ENCODE measurements at places on chromosomes 12 and 14.

DNA sequence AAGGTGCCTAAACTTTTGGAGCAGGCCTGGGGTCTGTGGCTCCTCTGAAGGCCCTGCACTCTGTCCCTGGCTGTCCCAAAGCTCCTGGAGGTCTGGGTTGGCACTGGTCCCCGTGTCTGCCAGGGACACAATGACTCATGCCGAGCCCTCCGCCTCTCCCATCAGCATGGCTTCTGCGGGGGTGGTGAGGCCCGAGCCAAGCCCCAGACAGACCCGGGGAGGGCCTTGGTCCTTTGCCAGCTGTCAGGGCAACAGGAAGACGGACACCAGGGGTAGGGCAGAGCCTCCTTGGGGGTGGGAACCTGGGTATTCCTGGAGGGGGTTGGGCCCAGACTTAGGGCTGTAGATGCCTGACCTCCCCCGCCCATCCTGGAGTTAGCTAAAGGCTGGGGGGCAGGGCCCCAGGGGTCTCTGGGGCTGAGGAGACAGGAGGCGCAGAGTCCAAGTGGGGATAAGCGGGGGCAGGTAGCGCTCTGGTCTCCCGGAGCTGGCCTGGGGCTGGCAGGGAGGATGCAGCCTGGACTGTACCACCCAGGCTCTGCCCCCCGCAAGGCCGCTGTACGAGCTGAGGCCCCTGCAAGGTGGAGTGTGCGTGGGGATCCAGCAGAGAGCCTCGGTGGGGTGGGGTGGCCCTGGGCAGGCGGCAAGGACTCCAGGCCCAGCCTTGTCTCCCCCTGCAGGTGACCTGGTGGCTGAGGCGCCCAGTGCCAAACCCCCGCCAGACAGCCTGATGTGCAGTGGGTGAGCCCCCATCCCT, 16.4 kb upstream of the PUS1 start:
- DNase-seq, result peak; percentile 91

DNA sequence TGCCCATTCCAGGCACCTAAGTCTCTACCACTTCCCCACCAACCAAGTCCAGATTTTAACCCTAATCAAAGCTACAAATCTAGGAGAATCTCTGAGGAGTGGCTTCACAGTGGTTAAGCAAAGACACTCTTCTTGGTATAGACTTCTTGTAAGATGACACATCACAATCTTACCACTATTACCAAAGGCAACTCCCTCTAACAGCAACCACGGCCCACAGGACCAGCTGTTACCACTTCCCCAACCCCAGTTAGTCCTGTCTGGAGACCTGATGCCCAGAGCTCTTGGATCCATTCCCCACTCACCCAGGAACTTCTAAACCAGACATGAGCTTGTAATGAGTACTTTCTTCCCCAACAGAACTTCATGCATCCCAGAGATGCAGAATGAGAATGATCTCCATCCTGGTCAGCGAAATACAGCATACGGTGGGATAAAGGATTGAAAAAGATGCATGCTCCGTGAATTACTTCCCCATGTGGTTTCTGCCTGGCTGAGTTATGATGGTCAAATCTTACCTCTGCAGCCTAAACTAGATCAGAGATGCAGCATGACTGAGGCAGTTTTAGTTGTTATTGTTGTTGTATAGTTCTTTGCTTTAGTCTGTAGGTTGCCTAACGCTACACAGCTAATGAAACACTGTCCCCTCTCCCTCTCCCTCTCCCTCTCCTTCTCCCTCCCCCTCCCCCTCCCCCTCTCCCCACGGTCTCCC, 87.7 kb upstream of the FOXN3 start:
- peak; percentile 87 for DNase-seq

GRCh38 chr12:105955976-105956375, 182.8 kb downstream of the NUAK1 start:
- DNase-seq, result no peak

DNA sequence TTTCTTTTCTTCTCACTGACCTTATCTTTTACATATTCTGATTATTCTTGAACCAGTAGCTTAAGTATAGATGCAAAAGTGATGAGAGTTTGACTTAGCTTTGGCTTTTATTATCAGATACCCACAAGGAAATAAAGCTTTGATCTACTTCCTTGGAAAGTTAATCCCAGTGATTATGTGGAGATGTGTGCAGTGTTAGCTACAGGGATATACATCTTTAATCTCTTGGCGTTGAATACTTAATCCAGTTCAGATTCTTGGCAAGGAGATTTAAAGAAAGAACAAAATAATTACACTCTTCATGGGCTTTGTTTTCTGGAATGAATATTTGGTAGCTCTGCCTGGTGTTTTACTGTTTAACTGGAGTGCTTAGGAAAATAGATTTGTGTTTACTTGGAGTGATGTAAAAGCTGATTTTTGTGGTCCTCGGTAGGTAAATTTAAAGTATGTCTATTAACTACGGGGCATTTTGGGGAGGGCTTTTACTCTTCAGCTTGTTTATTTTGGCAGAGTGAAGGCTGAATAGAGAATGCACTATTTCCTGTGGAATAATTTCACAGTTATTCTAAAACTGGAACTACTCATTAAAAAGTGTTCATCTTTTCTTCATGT, 150.1 kb upstream of the LRIG3 start:
- DNase-seq, result no peak

DNA sequence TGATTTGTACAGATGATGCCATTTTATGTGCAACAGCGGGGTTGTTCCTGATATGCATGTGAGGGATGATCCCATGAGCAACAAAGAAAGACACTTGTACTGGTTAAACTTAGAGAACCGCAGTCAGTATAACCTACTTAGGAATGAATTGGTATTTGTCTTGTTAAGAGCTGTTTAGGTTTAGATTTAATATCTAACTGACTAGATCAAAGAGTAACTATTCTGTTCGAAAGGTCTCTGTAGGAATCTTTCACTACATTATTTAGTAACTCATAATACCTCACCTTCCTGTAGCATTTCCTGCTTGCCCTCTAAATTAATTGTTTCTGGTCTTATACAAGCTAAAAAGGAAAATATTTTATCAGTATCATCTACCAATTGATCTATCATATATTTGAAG, 350.4 kb downstream of the TRHDE start:
- DNase-seq, result no peak

- no peak for DNase-seq
Measured at GRCh38 chr12:97862072-97862471, 399.5 kb downstream of the RMST start.

GRCh38 chr14:103510724-103511693, 11.6 kb downstream of the CKB start:
- no peak for DNase-seq

GRCh38 chr12:8018666-8019581, 13.6 kb upstream of the FOXJ2 start:
- no peak for DNase-seq
